ENCODE measurements at places on chromosomes 1 and 21.
A peak's percentile ranks its signal among the peaks of the same experiment; 100 is the strongest.

GRCh38 chr1:237384213-237384612 is 342.2 kb downstream of the RYR2 start:
- no peak for DNase-seq

- no peak for DNase-seq
These were observed 46.0 kb upstream of the POFUT2 start for GRCh38 chr21:45333583-45334121.

DNA sequence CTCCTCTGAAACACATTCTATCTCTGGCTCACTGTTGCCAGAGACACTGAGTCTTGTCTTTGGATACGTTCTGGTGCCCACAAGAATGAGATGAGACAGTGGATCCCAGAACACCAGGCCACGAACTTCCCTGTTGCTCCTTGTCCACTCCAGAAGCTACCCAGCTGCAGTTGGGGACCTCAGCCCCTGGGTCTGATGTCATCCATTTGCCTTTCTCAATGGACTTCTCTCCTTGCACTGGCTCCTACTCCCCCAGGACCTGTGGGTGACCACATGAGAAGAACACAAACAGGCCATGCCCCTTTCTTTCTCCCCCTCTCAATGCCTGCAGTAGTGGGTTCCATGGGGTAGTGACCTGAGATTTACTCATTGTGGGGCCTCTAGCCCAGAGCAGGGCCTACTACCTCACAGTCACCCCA is 5.9 kb downstream of the NBPF1 start:
- no peak for DNase-seq

DNA sequence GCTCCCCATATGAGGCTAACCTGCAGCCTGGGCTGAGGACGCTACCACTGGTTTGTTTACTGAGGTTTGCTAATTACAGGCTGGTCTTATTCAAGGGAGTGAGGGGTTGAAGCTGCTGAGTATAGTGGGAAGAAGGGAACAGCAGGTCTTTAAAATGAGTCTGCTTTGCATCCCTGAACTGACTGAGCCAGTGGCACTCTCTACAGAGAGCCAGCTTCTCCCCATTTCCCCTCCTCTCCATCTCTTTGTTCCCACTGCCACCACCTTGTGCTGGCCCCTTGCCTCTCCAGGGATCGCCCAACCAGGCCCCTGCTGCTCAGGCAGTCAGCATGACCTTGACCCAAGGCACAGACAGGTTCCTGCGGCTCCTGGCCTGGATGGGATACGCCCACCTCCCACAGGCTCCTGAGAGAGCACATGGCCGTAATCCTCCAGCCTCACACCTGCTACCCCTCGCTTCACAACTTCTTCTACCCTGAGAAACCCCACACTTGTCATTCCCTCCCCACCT is 45.0 kb downstream of the IER5 start:
- DNase-seq, result peak; percentile 48

GRCh38 chr1:51968632-51969031 is 21.9 kb downstream of the RAB3B start:
- DNase-seq, result no peak

GRCh38 chr1:98897479-98897878 is 107.2 kb downstream of the PLPPR5 start:
- DNase-seq, result no peak

DNA sequence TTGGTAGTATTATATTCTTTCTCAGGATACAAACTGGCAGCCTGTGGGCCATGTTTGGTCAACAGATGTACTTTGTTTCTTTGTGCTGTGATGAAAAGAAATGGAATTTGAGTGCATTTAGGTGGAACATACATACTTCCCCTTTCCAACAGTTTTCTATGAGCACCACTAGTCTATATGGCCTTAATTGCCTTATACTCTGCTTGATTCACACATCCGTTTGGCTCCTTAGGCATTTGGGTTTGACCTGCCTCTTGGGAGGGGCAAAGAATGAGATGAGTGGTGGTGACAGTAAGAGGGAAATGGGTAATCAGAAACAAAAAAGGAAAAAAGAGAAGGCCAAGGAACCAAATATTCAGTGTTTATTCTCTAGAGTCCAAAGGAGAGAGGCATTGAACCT is 17.0 kb downstream of the CFAP126 start:
- DNase-seq, result no peak

All from NCI-H146 (cell line).